ENCODE measurements at places on chromosomes 16 and 17.

GRCh38 chr16:85389679-85390470 lies 223.2 kb upstream of the GSE1 start:
- DNase-seq = no peak

DNA sequence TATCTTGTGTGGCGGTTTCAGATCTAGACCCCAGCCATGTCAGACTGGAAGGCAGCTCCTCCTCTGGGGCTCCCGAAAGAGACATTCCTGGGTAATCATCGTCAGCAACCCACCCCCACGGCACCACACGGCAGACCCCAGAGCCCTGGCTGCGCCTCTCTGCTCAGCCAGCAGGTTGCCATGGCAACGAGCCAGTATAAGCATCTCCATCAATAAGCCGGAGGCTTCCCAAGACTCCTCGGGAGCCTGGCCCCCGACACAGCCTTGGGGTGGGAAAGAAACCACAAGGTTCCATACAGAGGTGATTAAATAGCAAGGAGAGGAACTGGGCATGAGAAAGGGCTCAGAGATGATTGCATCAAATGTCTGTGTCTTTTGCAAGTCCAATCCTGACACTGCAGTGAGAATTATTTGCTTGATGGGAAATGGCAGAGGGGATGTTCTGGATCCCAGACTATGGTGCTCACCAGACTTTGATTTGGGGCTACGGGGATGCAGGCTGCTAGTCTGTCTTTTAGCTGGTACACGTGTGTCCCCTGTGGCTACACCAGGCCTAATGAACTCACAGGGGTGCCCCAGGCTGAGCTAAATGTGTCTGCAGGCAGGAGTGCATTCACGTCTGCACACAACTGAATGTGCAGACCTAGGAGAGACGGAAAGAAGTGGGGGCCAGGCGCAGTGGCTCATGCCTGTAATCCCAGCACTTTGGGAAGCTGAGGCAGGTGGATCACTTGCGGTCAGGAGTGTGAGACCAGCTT lies 320.5 kb upstream of the TNRC6C start:
- no peak for DNase-seq

- no peak for DNase-seq
Observed at GRCh38 chr16:83660282-83660681, 147.5 kb upstream of the HSBP1 start.

GRCh38 chr16:57409870-57410587 lies 5.5 kb downstream of the CCL17 start:
- DNase-seq = no peak

- DNase-seq = no peak
Observed at GRCh38 chr16:49876716-49877129, 20.8 kb upstream of the ZNF423 start.

DNA sequence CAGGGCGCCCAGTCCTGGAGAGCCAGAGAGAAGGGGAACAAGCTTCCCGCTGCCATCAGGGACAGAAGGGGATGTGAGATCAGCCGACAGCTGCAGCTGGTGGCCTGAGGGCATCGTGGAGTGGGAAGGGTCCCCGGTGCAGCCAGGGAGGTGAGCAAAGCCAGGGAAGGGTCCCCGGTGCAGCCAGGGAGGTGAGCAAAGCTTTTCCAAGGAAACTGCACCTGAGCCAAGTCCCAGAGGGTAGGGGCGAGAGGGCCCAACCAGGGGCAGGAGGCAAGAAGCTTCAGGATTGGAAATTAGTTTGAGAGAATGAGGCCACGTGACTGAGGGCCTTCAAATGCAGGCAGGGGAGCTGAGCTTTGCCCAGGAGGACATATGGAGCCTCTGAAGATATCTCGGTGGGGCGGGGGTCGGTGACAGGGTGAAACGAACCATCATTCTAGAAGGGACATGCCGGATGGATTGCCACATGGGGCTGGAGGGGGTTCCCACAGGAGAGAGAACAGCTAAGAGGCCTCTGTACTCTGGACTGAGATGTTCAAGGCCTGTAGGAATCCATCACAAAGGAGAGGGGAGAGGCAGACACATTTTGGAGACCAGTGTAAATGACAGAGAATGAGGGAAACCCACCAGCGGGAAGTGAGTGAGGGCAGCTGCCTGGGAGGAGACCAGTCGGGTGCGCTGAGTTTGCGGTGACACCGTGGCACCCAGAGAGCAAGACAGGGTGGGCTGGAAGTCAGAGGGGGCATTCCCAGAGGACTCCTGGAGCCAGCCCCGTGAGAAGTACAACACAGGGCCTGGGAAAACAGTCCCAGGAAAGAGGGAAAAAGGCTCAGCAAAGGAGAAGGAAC lies 31.4 kb upstream of the RPH3AL start:
- DNase-seq = no peak

DNA sequence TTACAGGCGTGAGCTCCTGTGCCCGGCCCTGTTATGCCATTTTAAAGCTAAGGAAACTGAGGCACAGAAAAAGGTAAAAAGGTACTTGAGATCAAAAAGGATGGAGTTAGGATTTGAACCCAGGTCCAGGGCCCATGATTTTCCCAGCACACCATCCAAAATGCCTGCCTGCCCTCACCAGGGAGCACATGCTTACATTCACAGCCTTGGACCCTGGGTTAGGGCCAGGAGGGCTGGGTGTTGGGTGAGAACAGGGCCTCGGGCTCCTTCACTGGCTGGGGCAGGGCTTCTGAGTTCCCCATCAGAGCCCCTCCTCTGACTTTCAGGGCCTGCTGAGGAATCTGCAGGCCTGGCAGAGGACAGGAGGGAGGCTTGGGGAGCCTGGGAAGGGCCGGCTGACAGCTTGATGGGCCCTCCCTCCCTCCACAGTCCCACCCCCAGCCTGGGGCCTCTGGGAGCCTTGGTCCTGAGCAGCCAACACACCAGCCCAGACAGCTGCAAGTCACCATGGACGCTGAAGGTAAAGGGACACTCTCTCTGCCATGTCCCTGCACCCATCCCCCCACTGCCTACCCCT lies at the start of gene QPRT:
TSS of gene QPRT (plus strand) at position 490 of the 577 bp plus-strand sequence. CDS start at position 508, 18 bp downstream.
- DNase-seq = no peak

- DNase-seq = no peak
Observed at GRCh38 chr17:8155231-8155995, 3.2 kb upstream of the PER1 start.

DNA sequence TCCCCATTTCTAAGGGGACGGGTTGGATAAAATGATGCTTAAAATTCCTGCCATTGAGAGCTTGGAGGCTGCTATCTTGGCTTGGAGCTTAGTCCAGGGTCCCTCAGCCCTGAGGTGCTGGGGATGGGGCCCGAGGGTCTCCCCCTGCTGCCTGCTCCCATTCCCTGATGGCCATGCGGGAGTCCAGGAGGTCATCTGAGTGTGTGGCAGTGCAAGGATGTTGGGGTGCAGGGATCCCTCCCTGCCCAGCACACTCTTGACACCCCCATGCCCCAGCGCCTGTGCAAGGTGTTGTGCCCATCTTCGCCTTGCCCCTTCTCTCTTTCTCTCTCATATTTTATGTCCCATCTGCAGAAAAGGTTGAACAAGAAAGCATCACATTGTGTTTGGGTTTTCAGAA lies 90.4 kb downstream of the IRF8 start:
- DNase-seq = no peak

DNA sequence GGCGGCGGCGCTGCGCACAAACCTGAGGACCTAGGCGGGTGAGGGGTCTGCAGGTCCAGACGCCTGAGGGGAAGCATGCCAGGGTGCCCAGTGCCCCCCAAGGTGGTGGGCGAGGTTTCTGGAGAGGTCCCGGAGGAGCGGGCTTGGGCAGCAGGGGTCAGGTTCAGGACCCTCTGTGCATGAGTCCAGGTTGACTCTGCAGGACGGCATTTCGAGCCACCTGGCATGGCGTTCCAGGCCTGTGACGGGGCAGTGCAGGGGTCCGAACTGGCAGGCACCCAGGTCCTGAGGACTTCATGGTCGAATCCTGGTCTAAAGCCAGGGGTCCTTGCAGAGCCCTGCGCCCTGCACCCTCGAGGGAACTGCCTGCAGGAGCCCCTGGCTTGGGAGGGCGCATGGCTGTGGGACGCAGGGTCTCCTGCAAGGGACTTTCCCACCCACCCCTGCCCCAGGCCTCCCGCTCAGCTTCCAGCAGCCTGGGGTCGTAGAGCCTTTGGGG lies 3.5 kb downstream of the SLC16A3 start:
- no peak for DNase-seq

DNA sequence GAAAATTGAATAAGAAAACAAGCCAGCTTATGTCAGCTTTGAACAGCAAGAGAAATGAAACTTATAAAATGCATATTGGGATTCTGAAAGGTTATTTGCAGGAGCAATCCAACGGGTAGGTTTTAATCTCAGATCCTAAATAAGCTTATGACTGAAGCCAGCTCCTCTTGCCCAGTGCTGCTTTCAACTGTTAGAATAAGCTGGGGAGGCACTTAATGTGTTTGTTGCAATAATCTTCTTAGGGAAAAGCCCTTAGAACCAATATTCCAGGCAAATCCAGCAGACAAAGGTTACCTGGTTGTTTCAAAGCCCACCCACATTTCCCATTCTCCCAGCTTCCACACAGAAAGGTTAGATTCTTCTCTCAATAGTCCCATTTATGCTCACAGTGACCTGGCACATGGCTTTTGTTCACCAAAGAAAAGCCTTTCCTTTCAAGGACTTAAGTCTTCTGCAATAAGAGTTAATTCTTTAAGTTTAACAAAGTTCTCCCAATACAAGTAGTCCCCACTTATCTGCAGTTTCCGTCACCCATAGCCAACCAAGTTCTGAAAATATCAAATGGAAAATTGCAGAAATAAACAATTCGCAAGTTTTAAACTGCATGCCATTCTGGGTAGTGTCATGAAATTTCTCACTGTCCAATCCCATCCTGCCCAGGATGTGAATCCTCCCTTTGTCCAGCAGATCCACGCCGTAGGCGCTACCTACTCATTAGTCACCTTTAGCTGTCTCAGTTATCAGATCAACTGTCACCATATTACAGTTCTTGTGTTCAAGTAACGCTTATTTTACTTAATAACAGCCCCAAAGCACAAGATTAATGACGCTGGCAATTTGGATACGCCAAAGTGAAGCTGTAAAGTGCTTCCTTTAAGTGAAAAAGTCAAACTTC lies 5.9 kb downstream of the TEX2 start:
- DNase-seq = no peak

- no peak for DNase-seq
Observed at GRCh38 chr17:12180644-12181261, 160.1 kb downstream of the MAP2K4 start.

- no peak for DNase-seq
Observed at GRCh38 chr16:12366313-12366712, 389.8 kb downstream of the SNX29 start.

DNA sequence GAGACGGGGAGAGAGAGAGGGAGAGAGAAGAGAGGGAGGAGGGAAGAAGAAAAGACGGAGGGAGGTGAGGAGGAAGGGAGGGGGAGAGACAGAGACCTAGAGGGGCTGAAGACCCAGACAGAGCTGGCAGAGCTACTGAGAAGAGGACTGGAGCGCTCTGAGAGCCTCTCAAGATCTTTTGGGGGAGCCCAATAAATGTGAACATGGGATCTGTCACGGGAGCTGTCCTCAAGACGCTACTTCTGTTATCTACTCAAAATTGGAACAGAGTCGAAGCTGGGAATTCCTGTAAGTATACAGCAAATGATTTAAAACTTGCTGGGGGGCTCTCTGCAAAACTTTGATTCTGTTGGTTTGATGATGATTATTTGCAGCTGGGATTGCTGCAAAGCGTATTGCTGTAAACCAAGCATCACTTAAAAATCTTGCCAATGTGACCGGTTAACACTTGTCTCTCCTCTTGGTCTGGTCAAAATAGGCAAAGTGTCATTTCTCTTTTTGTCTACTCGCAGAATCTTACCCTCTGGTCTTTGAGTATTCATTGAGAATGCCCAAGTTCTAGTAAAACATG lies 344 bp downstream of the CNTNAP4 start:
- DNase-seq = no peak

DNA sequence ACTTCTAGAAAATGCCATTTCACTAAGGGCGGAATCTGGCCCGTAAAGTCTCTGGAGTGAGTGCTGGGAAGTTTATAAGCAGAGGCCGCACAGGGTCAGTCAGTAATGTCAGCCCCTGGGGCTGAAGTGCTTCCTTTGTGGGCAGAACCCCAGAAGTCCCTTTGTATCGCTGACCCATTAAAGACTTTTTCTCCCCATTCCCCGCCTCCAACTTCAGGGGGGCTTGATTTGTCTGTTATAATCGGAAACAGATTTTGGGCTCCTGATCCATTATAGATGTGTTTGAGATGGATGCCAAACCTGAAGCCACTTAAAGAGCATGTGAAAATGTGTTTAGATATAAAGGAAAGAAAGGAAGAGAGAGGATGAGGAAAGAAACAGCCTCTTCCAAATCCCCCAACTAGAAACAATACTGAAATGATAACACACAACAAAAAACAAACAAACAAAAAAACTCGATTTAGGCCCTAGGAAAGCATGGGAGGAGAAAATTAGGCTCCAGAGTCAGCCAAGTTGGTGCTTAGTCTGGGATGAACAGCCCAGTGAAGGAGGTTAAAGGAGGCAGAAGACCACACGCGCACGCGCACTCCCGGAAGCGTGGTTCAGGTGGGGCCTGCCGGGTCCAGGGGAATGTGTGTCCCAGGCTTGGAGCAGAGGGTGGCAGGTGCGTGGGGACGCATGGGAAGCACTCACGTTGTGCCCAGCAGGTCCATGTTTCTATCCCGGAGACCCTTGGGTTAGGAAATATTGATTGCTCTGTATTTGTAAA lies 27.1 kb downstream of the MSI2 start:
- no peak for DNase-seq

GRCh38 chr17:29628644-29629043 lies 5.9 kb upstream of the CORO6 start:
- DNase-seq = no peak

DNA sequence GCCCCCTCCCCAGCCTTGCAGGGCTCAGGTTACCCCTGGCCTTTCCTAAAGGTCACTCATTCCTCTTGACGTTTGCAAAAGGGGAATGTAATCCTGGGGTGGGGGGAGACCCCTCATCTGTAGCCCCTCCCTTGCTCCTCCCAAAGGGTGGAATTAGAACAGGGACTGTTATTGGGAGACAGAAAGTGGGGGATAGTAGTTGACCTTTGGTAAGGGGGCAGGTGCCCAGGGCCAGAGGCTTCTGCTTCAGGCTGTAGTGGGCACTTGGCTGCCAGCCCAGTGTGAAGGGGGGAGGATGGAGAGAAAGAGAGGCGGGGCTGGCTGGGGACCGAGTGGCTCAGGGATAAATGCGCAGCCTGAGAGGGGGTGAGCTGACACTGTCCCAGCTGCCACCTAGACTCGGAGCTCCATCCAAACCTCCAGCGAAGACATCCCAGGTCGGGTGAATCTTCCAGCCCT lies at the start of gene ENO3:
TSS of gene ENO3 (plus strand) at position 374 of the 459 bp plus-strand sequence. CDS start 711 bp downstream, outside the sequence.
- no peak for DNase-seq

GRCh38 chr17:35842239-35842638 lies 26.5 kb downstream of the HEATR9 start:
- DNase-seq = no peak

Measured in activated CD4-positive, alpha-beta T cell treated with anti-CD3 and anti-CD28 coated beads, Interleukin-2, amount 50 U/mL, for 24 hours (primary cell).